ENCODE measurements at places on chromosomes 2 and 18. TPM values are rescaled to one million over a fixed set of nuclear protein-coding genes. Genes with fewer than 3 reads are reported as not detected.

Gene AP1S3
- total RNA-seq: 3.7 TPM

Gene RTKN
- total RNA-seq: 5.6 TPM

Gene CTAGE1
- not detected for total RNA-seq

Gene RFTN2
- 4.4 TPM for total RNA-seq

Gene ST8SIA3
- total RNA-seq: not detected

Gene NGEF
- total RNA-seq: 0.53 TPM

Gene ZAP70
- 0.53 TPM for total RNA-seq

Gene GRB14
- total RNA-seq: 2.6 TPM

Gene RPS27A
- total RNA-seq: 2,353 TPM

Gene POMC
- total RNA-seq: 6.3 TPM

Gene SLC38A11
- not detected for total RNA-seq

Gene RGPD4
- total RNA-seq: not detected

Gene OTX1
- 0.10 TPM for total RNA-seq

Gene IL1R1
- total RNA-seq: 8.9 TPM

Gene ICOS
- not detected for total RNA-seq

Gene GPR45
- not detected for total RNA-seq

Gene DSC2
- total RNA-seq: 0.07 TPM

Gene CCDC85A
- 12.7 TPM for total RNA-seq

Gene TLX2
- total RNA-seq: not detected

All from mammary microvascular endothelial cell (primary cell).